Hematopoietic multipotent progenitor cell treated with erythropoietin and hydrocortisone succinate and interleukin-3 and kit ligand, for 15 days (in vitro differentiated cells): ENCODE measurements at places on chromosomes 11 and 22.

GRCh38 chr11:89355646-89356045, 135.5 kb downstream of the NOX4 start:
- no peak for DNase-seq

GRCh38 chr22:37310075-37310606, 27.8 kb downstream of the CYTH4 start:
- no peak for DNase-seq

GRCh38 chr11:3879967-3880542, 24.6 kb downstream of the STIM1 start:
- DNase-seq, result no peak

- DNase-seq, result no peak
These were observed 1.6 kb downstream of the CADM1 start for GRCh38 chr11:115502636-115503082.

- DNase-seq, result no peak
These were observed 26.6 kb downstream of the EHF start for GRCh38 chr11:34647532-34647931.
